Omental fat pad (tissue), 4 donors: ENCODE measurements at places on chromosomes 7 and 10.

- DNase-seq = no peak
Measured at GRCh38 chr7:71752171-71752935, 620.4 kb downstream of the GALNT17 start.

GRCh38 chr10:131724169-131724545 is 176.7 kb upstream of the PPP2R2D start:
- DNase-seq = no peak

DNA sequence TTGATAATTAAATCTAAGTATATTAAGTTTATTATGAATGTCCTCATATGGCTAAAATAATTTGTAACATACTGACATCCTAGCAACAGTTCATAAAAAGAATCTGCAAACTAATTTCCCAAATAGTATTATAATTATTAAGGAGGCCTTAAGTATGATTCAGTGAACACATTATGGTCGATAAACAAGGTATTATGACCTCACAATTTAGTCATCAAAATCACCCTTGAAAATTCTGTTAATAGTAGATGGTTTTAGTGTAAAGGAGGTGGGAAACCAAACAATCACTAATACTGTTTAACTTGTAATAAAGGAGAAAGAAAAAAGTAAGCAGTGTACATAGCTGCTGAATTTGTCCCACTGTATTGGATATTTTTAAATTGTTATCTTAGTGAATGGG is 2.1 kb downstream of the ETV1 start:
- DNase-seq = no peak

DNA sequence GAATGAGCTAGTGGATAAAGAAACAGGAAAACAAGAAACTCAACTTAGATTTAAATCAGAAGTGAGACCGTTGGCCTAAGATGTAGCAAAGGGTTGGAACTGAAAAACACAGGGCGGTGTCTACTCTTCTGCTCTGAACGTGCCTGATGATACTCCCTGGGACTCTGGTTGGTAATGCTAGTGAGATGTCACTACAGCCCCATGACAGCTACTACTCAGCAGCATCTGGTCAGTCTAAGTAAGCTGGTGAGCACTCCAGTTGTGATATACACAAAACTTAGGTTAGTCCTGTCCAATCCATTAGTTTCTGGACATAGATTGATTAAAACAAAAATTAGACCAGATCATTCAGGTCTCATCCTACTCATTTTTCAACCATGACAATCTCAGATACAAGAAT is 15.4 kb downstream of the MYPN start:
- no peak for DNase-seq

- no peak for DNase-seq
Measured at GRCh38 chr10:88991899-88992320, 1.3 kb downstream of the FAS start.

DNA sequence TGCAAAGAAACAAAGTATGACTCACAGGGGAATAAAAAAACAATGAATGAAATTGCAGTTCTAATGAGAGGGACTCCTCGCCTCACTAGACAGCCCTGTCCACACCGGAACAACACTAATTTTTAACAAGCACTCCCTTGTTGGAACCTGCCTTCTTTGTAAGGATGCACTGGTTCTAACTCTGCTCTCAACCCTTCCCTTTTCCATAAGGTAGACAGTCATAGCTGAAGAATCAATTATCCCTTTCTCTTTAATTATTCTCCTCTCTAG is 65.1 kb downstream of the TSPAN12 start:
- DNase-seq = no peak
